ENCODE measurements at places on chromosomes 3 and 15.

- DNase-seq, result peak; percentile 61
Measured at GRCh38 chr3:149934524-149934923, 36.2 kb downstream of the PFN2 start.

- no peak for DNase-seq
Measured at GRCh38 chr15:50880206-50880605, 28.3 kb upstream of the AP4E1 start.

- peak; percentile 77 for DNase-seq
Measured at GRCh38 chr3:178170698-178171535, 365.3 kb upstream of the KCNMB2 start.

GRCh38 chr15:68379058-68379758 lies 52.8 kb downstream of the ITGA11 start:
- DNase-seq, result no peak

- DNase-seq, result no peak
Measured at GRCh38 chr3:178765472-178765871, 229.2 kb downstream of the KCNMB2 start.
